Fibroblast of skin of scalp (primary cell): ENCODE measurements at places on chromosomes 6 and 20.

DNA sequence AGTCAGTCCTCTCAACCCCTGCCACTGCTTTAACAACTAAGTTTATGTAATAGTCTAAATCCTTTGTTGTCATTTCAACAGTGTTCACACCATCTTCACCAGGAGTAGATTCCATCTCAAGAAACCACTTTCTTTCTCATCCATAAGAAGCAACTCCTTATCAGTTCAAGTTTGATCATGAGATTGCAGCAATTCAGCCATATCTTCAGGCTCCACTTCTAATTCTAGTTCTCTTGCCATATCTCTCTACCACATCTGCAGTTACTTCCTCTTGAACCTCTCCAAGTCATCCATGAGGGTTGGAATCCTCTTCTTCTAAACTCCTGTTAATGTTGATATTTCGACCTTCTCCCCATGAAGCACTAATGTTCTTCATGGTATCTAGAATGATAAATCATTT, 57.9 kb upstream of the FOXO3 start:
- no peak for DNase-seq

GRCh38 chr6:152398316-152398715, 238.8 kb downstream of the SYNE1 start:
- no peak for DNase-seq

- DNase-seq = no peak
These were observed 3.7 kb upstream of the CD2AP start for GRCh38 chr6:47473791-47474346.

DNA sequence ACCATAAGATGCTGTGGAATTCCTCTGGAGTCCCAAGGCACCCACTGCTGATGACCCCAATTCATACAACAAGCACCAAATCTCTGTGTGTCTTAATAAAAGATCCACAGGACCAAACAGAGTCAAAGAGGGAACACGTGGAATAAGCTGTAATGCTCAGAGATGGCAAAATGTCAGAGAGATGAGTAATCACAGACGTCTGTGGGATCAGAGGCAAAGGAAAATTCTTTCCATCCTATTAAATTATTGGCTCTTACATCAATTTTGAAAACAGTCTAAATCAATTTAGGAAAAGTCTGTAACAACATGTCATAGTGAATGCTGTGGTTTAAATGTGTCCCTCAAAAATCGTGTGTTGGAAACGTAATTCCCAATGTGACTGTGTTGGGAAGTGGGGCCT, 17.5 kb upstream of the SAMD3 start:
- peak; percentile 85 for DNase-seq

- DNase-seq = no peak
These were observed 34.0 kb downstream of the PREX1 start for GRCh38 chr20:48793776-48794175.

GRCh38 chr20:38547288-38548085, 33.5 kb upstream of the ADIG start:
- no peak for DNase-seq

DNA sequence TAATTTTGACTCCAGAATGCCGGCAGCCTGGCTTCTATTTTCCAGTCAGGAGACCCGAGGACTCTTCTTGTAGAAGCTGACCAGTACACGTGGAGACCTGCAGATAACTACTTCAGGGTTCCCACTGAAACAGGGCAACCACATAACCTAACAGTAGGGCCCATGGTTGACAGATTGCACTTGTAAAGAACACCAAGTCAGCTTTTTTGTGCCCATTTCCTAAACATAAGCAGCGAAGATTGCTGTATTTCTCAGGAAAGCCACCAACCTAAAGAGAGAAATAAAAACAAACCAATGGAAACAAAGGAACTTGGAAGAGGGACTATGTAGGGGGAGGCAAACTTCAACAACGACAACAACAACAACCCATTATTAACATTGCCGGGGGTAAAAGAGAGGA, 50.1 kb upstream of the EDN3 start:
- DNase-seq = no peak

DNA sequence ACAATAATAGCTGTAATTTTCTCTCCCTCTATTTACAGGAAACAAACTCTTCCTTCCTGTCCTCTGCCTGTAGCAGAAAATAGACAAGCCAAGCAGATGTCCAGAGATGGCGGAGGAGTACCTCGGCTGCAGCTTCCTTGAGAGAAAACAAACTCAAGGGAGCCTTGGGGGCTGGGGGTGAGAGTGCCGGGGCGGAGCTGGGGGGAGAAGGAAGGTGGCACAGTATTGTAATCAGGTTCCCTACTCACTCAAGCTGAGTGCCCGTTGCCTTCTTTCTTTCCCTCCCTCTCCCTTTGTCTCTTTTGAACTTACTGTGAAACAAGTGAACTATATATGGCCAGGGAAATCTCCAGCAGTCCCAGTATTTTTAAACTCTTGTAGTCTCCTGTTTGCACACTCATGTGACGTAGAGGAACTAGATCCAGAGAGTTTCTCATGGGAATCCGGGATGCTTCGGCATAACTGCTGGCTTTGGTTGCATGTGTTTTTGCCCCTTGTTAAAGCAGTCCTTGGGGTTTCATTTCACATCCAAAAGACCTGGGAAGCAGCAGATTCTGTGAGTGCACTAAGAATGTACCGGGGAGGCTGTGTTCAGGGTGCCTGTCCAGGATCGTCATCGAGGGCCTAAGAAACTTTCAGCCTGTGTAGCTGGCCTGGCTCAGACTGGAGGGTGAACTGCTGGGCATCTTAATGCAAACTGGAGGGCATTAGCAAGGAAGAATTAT, 44.6 kb upstream of the HDDC2 start:
- DNase-seq = no peak

DNA sequence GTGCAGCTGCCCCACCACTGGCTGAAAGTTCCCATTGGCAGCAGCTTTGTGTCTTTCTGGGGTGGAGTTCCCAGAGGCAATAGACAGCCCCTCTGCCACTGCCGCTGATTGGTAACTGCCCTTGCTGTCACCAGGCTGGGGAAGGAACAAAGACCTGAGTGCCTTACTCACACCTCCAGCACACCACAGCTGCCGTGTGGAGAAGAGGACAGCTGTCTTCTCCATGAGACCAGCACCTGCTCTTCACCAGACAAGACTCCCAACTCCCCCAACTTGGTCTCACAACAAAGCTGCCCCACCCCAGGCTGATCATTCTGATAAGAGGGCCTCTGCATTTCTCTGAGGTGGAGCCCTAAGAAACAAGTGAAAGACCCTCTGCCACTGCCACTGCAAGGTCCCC, 39.7 kb upstream of the PTCHD4 start:
- no peak for DNase-seq

DNA sequence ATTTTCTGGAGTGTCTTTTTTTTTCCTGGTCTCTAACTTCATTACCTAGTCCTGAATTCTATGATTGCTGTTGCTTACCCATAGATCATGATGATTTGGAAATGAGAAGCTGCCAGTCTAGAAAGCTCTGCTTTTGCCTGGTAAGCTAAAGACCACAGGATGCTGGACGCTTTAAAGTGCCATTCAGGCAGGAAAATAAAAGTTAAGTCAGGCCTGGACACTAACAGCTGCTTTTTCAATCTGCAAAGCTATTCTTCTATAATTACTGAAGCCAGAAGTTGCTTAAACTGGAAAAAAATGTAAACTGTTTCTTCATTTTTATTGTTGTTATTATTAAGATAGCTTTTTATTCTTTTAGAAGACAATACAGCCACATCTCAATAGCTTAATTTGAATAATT, 129.8 kb upstream of the SPACA1 start:
- no peak for DNase-seq

GRCh38 chr6:149881066-149881766, 16.7 kb downstream of the RAET1E start:
- DNase-seq = no peak

- DNase-seq = no peak
These were observed 81.1 kb upstream of the PRDM1 start for GRCh38 chr6:106005013-106005412.

DNA sequence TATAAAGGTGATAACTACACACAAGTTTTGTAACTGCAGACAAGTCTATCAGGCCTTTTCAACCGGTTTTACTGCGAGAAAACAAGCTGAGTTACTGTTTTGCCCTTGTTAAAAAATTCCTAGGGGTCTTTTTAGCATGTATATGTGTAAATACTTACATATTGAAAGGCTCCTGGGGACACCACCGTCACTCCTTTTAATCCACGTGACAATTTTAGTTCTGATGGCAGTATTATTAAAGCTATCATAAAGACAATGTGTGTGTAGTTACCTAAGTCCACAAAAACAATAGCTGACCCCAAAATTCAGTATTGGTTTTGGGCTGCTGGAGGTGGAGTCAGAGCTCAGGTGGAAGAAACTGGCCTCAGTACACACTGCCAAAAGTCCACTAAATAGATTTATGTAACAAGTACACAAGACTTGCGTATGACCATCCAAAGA, 41.3 kb upstream of the HFE start:
- DNase-seq = peak; percentile 32

DNA sequence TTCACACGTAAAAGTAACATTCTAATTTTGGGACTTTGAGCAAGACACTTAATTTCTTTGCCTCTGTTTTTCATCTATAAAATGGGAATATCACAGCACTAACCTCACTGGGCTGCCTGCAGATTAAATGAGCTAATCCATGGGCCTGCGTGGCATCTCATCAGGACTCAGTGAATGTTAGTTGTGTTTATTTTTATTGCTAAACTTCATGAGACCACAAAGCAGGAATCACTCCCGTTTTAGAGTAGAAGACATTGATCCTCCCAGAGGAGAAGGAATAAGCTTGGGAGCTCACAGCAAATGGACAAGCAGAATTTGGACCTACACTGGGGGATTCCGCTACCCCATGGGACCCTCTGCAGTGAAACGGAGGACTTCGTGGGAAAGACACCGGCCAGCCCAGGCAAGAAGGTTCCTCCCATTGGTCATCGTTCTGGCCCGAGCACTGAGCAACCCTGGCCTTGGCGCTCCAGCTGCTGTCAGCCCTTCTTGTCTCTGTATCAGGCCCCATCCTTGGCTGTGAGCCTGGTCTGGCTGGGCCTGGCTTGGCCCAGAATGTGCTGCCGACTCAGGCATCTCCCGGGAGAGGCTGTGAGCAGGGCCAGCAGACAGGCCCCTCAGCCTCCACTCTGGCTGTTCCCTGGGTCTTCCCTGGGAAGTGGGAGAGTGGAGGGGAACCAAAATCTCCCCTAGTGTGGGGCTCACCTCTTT, 79.8 kb downstream of the NFATC2 start:
- DNase-seq = peak; percentile 74

DNA sequence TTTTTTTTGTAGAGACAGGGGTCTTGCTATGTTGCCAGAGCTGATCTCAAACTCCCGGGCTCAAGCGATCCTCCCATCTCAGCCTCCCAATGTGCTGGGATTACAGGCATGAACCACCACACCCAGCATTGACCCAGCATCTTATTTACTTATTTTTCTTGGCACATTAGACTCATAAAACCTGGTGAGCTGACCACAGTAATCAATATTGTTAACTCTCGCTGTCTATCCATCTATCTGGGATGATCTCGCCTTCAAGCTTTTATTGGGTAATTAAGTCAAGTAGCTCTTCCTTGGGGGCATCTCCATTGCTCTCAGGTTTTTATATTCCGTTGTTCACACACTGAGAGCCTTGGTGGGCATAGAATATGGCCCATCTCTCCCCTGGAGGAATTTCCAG, 17.0 kb downstream of the PNPLA1 start:
- DNase-seq = no peak

- DNase-seq = peak; percentile 44
These were observed 694.6 kb downstream of the QKI start for GRCh38 chr6:164108869-164109769.

DNA sequence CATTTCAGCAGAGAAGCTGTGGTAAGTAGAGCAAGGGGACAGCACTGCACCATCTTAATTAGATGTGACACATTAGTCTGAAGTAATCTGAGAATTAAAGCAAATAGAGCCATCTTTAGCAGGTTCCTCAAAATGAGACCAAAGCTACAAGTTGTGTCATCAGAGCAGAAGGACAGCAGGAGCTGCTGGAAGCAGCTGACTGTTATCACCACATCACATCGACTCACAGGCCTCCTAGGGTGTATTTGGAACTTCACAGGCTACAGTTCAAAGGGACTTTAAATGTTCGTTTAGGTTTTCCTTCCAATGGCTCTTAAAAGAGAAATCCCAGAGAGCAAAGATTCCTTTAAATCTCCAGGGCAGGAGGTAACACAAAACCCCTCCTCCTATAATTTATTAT, 69.5 kb downstream of the LCA5 start:
- DNase-seq = no peak

DNA sequence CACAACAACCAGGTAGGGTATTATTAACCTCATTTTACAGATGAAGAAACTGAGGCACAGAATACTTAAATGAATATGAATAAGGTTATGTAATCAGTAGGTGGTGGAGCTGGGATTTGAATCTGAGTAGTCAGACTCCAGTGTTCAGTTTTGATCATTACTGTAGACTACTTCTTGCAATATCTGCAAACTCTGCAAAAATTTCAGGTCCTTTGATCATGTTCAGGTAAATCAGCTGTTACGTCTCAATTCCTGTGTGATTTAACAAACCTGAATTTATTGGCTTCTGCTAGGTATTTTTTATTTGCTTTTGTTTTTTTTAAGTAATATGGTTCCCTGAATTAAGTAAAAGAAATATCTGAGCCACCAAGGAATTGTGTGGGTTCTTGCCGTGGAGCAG, 70.7 kb upstream of the NOTCH4 start:
- DNase-seq = no peak

- DNase-seq = no peak
These were observed 31.5 kb downstream of the PACSIN1 start for GRCh38 chr6:34497411-34497810.

DNA sequence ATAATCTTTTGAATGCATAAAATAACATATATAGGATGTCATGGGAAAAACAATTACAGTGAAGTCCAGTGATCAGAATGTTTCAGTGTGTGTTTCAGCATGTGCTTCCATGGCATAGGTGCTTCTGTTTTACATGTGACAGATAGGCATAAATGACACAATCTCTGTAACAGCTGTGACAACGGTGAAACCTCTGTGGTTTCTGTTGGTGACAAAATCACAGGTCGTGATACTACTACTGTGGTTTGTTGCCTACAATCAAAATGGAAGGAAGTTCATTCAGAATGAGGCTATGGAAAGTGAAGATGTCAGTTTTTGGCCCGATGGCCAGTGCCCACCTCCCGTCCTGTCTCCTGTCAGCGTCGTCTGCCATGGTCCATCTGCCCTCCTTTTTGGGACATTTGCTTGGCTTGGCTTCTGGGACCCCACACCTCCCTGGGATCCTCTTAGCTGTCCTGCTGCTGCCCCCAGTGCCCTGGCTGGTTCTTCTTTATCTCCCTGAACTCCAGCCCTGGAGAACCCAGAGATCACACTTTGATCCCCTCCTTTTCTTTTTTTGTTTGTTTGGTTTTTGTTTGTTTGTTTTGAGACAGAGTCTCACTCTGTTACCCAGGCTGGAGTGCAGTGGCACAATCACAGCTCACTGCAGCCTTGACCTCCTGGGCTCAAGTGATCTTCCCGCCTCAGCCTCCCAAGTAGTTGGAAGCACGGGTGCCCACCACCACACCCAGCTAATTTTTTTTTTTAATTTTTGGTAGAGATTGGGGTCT, 79.3 kb upstream of the NAA20 start:
- no peak for DNase-seq

- peak; percentile 43 for DNase-seq
These were observed 584 bp downstream of the LYRM4 start for GRCh38 chr6:5260111-5260620.
